NCI-H1092 (cell line): ENCODE measurements at places on chromosomes 12 and 14.

DNA sequence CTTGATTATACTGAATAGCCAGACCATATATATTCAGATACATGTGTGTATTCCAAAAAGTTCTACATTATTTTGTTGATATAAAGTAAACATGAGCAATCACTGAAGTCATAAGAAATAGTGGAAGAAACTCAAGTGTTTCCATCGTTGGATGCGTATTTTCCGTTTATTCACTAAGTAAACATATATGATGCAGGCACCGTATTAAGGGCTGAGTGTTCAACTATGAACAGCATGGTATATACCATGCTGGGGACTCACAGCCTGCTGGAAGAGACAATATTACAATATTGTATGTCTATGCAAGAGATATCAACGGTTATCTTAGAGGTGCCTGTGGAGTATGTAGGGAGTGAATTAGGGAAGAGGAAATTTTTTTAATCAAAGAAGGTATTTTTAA lies 1.2 kb downstream of the PYROXD1 start:
- DNase-seq: no peak

GRCh38 chr14:75310295-75311111 lies 31.9 kb downstream of the FOS start:
- peak; percentile 90 for DNase-seq

DNA sequence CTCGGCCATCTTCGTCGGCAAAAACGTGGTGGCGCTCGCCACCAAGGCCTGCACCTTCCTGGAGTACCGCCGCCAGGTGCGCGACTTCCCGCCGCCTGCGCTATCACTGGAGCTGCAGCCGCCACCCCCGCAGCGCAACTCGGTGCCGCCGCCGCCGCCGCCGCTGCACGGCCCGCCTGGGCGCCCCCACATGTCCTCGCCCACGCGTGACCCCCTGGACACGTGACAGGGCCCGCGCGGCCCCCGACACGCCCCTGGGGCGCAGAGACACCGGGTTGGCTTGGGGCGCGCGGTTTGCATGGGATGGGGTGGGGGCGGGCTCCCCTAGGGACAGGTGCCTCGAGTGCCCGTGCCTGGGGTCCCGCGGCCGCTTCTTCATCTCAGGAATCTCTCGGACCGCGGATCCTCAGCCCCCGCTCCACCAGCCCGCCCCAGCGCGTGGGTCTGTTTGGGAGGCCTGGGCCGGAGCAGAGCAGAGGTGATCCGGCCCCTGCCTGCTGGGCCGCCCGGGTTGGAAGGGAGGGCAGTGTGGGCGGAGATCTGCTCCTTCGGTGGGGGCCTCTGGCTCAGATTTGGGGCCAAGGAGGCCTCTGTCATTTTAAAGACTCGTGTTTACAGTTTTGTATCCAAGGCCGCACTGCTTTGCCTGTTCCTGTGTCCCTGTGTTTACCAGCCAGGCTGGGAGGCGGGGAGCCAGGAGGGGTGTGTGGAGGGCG lies 3.3 kb downstream of the TMEM121 start:
- DNase-seq: no peak

DNA sequence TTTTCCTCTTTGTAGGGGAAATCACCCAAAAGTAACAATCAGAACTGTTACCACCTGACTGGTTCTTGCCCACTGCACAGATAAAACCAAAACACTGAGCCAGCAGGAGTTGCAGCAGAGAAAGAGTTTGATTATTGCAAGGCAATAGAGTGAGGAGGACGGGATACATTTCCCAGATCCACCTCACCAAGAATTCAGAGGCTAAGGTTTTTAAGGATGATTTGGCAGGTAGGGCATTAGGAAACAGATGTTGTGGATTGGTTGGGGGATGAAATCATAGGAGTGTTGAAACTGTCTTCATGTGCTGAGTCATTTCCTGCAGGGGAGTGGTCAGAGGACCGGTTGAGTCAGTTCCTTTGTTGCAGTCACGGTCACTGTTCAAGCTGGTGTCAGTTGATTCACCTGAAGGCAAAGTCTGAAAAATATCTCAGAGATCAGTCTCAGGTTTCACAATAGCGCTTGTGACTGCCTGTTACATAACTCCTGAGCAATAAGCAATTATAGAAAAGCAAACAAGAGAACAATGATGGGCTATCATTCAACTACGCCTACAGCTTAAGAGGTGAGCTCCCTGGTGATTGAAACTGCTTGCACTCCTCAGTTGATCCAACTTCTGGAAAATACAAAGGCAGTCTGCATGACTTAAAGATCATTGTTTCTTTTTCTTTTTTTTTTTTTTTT lies 20.3 kb upstream of the AMN1 start:
- peak; percentile 22 for DNase-seq

DNA sequence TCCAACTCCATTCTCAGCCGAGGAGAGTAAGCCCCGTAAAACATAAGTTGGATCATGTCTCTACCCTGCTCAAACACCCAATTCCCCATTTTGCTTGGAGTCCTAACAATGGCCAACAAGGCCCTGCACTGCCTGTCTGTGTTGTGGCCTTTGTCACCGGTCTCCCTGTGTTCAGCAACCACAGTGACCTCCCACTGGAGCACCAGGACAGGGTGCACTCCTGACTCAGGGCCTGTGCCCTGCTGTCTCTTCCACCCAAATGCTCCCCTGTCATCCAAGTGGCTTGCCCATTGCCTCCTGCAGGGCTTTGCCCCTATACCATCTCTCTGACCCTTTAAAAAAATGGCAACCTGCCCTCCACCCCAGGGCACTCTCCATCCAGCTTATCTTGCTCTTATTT lies 4.4 kb upstream of the KRT85 start:
- no peak for DNase-seq

DNA sequence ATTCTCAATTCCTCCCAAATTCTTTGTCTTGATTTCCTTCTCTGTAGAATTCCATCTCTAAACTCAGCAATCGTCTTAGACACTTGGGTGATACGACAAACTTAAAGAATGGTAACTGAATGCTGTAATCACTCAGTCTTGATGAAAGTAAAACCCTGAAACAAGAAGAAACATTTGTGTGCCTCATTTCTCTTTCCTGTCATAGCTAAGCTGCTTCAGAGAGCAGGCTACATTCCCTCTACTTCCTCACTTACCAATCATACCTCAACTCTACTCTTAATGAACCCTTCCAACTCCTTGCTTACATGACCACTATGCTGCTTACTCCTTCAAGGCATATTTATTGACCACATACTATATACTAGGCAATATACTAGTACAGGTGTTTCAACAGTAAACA lies 8.3 kb downstream of the MAP4K5 start:
- DNase-seq: no peak

DNA sequence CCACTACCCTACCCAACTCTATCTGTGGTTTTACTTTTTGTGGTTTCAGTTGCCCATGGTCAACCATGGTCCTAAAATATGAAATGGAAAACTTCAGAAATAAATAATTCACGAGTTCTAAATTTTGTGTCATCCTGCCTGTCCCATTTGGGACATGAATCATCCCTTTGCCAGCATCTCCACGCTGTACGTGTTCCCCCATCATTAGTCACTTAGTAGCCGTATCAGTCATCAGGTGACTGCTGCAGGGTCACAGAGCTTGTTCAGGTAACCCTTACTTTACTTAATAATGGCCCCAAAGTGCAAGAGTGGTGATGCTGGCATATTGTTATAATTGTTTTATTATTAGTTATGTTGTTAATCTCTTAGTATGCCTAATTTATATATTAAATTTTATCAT lies 209.9 kb downstream of the ITPR2 start:
- no peak for DNase-seq

DNA sequence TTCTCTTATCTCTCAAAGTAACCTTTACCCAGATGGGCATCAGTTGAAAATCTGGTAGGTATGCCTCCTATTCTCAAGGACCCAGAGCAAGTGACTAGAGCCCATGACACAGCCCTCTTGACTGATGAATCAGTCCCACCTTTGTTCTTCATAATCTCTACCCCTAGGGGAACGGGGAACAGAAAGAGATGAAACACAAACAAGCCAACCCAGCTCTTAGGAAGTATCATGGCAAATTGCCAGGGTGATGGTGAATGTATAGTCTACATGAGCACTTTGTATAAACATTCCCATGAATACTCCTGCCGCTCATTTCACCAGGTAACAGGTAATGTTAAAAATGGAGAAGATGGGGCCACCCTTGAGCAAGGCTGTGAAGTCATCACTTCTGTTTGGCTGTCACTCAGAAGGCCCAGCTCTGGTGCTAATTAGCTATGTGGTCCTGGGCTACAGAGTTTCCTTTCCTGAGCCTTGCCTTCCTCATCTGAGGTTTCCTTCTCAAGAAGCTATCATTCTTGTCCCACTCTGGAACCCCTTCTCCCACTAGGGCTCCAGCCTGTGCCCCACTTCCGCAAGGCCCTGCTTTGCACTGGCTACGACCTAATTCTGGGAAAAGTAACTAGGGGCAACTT lies 161.7 kb downstream of the ANO2 start:
- DNase-seq: no peak

DNA sequence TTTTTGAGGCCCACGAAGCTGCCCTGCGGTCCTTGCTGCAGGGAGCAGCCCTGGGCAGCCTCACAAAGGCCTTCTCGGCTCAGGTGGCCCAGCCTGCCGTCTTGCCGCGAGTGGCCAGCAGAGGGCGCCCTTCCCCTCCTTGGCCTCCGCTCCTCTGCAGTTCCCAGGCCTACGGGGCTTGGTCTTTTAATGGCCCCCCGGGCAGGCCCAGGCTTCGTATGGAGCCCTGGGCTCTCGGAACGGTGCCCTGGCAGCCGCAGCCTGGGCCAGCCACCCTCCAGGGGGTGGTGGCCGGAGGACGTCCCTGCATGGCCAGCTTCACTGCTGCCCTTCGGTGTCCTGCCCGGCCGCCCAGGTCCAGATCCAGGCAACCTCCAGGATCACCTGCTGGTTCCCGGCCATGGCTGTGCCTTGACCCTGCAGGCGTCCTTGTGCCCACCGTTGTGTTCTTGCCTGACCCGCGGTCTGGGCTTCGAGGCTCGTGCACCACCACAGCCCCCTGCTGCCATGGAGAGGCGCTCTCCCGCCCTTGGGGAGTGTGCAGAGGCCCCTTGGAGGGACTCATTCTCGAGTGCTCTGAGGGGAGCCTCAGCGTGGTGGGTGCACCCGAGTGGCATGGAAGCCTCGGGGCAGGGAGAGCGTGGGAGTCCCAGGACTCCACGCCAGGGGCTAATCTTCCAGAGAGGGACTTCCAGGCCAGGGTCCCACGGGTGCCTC lies 9.4 kb downstream of the ASPG start:
- DNase-seq: peak; percentile 32

DNA sequence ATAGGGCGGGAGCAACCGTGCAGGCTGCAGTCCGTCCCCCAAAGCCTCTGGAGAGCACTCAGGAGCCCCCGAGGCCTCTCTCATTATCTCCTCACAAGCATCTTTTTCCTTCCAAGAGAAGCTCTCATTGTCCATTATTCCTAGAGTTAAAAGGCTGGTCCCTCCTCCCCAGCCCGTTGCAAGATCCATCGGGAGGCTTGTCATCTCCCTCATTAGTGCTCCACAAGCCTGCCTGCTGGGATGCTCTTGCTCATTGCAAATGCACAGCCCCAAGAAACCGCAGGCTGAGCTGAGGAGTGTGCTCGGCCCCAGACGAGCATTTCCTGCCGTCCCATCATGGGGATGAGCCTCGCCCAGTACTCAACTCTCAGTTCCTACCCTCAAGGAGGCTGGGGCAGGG lies 23.3 kb downstream of the NUAK1 start:
- DNase-seq: no peak

GRCh38 chr12:5806371-5807089 lies 138.5 kb downstream of the ANO2 start:
- no peak for DNase-seq

GRCh38 chr12:124024263-124024678 lies 51.3 kb downstream of the ZNF664 start:
- DNase-seq: no peak

DNA sequence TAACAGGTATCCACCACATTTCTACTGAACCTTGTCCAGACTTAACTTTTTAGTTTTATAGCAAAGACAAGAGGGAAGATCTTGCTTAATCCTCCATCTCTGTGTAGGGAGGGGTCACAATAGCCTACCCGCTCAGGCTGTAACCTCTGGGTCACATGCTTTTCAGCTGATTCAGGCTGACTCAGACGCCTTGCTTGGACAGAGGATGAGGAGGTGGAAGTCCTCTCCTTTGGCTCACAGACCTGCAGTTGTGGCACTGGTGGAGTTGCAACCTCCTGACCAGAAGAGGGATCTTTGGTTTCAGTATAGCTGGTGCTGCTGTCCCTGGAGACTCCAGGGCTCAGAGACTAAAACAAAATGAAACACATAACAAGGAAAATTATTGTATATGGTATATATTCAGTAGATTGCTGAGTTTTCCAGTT lies 16.2 kb downstream of the ACIN1 start:
- DNase-seq: no peak

DNA sequence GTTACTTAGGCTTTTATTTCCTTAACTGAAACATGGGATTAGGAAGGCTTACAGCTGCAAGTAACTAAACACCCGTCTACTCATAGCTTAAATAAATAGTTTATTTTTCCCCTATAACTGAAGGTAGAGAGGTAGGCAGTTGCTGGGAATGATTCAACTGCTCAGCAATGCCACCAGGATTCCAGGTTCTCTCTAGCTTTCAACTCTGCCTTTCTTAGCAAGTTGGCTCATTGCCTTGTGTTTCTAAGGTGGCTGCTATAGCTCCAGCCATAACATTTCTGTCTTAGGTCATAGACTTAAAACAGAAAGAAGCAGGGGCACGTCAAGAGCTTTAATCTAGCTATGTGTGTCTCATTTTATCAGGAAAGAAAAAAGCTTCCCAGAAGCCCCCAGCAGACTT lies 103.7 kb upstream of the MDM1 start:
- no peak for DNase-seq

DNA sequence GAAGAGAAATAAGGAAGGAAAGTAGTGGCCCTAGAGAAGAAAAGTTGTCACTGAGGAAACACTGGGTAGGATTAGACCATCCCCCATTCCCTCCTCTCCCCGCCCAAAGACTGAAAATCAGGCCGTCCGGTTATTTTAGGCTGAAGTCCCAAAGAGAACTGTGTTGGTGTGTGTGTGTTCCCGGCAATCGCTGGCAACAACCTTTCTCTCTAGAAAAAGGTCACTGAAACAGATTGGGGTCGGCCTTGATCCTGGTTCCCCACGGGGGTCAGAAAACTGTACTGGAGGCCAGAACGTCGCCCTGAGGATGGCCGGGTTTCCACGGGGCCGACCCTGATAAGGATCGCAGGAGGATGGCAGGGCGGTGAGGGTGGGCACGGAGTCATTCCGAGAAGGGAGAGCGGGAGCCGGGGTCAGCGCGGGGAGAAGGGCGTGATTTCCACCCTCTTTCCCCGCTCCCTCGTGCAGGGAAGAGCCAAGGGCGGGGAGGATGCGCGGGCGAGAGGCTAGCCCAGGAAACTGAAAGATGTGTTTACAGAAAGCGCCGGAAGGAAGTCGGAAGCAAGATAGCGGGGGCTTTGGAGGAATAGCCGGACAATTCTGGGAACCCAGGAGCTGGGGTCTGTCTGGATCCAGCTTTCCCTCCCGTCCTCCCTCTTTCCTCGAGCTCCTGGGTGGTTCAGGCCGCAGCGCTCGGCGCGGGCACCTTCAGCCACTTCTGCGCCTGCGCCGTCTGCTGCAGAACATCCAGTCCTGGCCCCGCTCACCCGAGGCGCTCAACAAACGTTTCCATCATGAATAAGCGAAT lies 25.3 kb upstream of the SPTLC2 start:
- no peak for DNase-seq

GRCh38 chr12:1859643-1860042 lies 39.3 kb downstream of the LRTM2 start:
- no peak for DNase-seq

GRCh38 chr14:56422703-56423213 lies 156.8 kb upstream of the TMEM260 start:
- DNase-seq: peak; percentile 95
